Hair follicular keratinocyte (primary cell): ENCODE measurements at places on chromosomes 2 and 18. TPM values are rescaled to one million over a fixed set of nuclear protein-coding genes. Genes with fewer than 3 reads are reported as not detected.

The LAMA3 gene
- total RNA-seq, result 608 and 1,811 TPM in 2 replicates

The DGUOK gene
- 85.1 and 105 TPM in 2 replicates for total RNA-seq

The MAP2 gene
- 3.1 and 5.5 TPM in 2 replicates for total RNA-seq

The PROKR1 gene
- total RNA-seq, result not detected in 2 replicates

The CFAP221 gene
- not detected in 2 replicates for total RNA-seq

The CD226 gene
- 0.31 and 0.76 TPM in 2 replicates for total RNA-seq

The DPYSL5 gene
- total RNA-seq, result not detected in 2 replicates

The DES gene
- total RNA-seq, result not detected in 2 replicates

The GPR17 gene
- not detected in 2 replicates for total RNA-seq

The MC2R gene
- total RNA-seq, result not detected in 2 replicates

The SFTPB gene
- total RNA-seq, result not detected in 2 replicates

The LIPG gene
- 84.4 and 118 TPM in 2 replicates for total RNA-seq

The C2orf66 gene
- total RNA-seq, result not detected in 2 replicates

The NEURL3 gene
- not detected in 2 replicates for total RNA-seq

The GALNT3 gene
- total RNA-seq, result 89.5 and 100.0 TPM in 2 replicates
